Gastroesophageal sphincter (tissue), 4 donors: ENCODE measurements at places on chromosomes 5 and 9. TPM values are rescaled to one million over a fixed set of nuclear protein-coding genes. Genes with fewer than 3 reads are reported as not detected.

GRCh38 chr5:83394190-83394589 lies 77.4 kb upstream of the VCAN start:
- no peak overlapping the region for H3K4me3 ChIP-seq
- no peak for ATAC-seq
- no peaks in the 10 kb centered on the region for H3K4me1 ChIP-seq
- no peaks in the 10 kb centered on the region for H3K27me3 ChIP-seq
- H3K27ac ChIP-seq = no peak overlapping the region

- H3K4me1 ChIP-seq = no peaks in the 10 kb centered on the region
- no peak overlapping the region for H3K27ac ChIP-seq
- H3K4me3 ChIP-seq = no peak overlapping the region
- no peak for ATAC-seq
Measured at GRCh38 chr9:127987103-127987614, 6.4 kb upstream of the EEIG1 start.

GRCh38 chr9:19999491-20000057 lies 210.7 kb upstream of the SLC24A2 start:
- H3K4me3 ChIP-seq = no peak overlapping the region
- no peak overlapping the region for H3K27ac ChIP-seq
- H3K36me3 ChIP-seq = no peaks in the 10 kb centered on the region
- no peak for ATAC-seq
- no peaks in the 10 kb centered on the region for H3K4me1 ChIP-seq
- H3K27me3 ChIP-seq = no peaks in the 10 kb centered on the region

The GTF3C4 gene
- total RNA-seq = 15.4 TPM

The PCDHA10 gene
- total RNA-seq = 1.4 TPM
